Lung (tissue), 17 donors: ENCODE measurements at places on chromosomes 16 and 17.

DNA sequence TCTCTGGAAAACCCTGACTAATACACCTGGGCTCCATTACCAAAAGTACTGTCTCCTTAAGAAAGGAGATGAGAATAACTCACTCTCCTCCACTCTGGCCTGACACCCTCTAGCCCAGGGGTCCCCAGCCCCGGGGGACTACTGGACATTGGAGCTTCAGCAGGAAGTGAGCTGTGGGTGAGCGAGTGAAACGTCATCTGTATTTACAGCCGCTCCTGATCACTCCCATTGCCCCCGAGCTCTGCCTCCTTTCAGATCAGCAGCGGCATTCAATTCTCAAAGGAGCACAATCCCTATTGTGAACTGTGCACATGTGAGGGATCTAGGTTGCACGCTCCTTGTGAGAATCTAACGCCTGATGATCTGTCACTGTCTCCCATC lies 126.3 kb upstream of the TNRC6C start:
- H3K27me3 ChIP-seq, result no peaks in the 10 kb centered on the region
- H3K4me3 ChIP-seq, result no peak overlapping the region
- DNase-seq, result no peak
- H3K36me3 ChIP-seq, result no peaks in the 10 kb centered on the region
- no peaks in the 10 kb centered on the region for H3K4me1 ChIP-seq

GRCh38 chr17:81440511-81441244 lies 45.4 kb downstream of the BAHCC1 start:
- no peak overlapping the region for H3K4me3 ChIP-seq
- no peaks in the 10 kb centered on the region for H3K27me3 ChIP-seq
- H3K36me3 ChIP-seq, result peaks cover 14% of the 10 kb centered on the region
- DNase-seq, result peak; percentile 40

- H3K4me3 ChIP-seq, result no peak overlapping the region
- H3K4me1 ChIP-seq, result peaks cover under 1% of the 10 kb centered on the region
- no peak for DNase-seq
- H3K27ac ChIP-seq, result no peak overlapping the region
Observed at GRCh38 chr16:15880434-15881308, 7.7 kb downstream of the CEP20 start.

DNA sequence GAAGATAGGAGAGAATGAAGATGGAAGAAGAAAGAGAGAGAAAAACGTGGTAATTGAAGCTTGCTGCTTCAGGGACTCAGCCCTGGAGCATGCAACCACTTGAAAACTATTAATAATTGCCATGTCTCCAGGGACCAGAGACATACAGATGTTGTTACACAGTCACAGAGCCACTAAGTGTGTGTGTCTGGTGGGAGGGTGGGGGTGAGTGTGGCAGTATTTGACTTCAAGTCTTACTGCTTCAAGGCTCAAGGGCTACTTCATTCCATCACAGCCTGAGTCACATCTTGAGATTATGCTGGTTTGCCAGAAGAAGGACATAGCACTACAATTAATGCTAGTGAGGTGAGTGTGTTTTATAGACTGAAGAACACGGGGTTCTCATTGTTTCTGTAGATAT lies 202.2 kb downstream of the CDH8 start:
- no peaks in the 10 kb centered on the region for H3K36me3 ChIP-seq
- H3K27me3 ChIP-seq, result no peaks in the 10 kb centered on the region
- no peak overlapping the region for H3K27ac ChIP-seq

DNA sequence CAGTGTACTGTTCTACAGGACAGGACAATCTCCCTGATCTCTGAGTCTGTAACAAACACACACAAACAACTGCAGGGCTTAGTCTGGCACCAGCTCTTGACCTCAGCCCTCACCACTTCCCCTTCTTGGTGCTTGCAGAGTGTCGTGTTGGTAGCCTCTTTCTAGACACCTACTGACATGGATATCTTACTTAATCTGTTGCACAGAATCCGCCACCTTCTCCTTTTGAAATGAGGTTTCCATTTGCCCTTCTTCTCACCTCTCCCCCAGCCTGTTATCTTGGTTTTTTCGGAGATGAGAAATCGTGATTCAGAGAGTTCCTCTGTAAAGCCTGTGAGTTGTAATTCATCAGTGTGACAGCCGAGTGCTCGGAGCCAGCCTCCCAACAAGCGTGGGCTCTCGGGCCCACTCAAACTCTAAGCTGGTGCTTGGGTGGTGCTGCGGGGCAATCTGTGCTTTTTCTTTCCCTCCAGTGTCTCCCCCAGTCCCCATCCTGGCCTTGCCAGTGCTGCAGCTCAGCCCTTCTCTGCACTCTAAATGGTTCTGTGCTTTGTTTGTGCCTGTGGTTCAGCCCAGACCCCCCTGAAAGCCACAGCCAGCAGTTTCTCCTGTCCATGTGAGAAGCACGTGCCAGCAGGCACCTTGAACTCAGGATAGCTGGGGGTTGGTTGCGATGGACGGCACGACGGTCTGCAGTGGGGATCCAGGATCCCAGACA lies 28.1 kb downstream of the KIAA0513 start:
- no peaks in the 10 kb centered on the region for H3K27me3 ChIP-seq
- H3K4me1 ChIP-seq, result peaks cover 13% of the 10 kb centered on the region
- DNase-seq, result peak; percentile 55
- H3K4me3 ChIP-seq, result no peak overlapping the region

- H3K36me3 ChIP-seq, result no peaks in the 10 kb centered on the region
- H3K27me3 ChIP-seq, result peaks cover 11% of the 10 kb centered on the region
- no peak overlapping the region for H3K27ac ChIP-seq
- no peak overlapping the region for H3K4me3 ChIP-seq
Observed at GRCh38 chr16:54465063-54465462, 178.5 kb upstream of the IRX3 start.

GRCh38 chr16:10564591-10564990 lies 15.8 kb downstream of the EMP2 start:
- H3K4me1 ChIP-seq, result peaks cover 33% of the 10 kb centered on the region
- H3K27ac ChIP-seq, result peak overlapping the region; percentile 63
- H3K4me3 ChIP-seq, result no peak overlapping the region
- DNase-seq, result no peak

DNA sequence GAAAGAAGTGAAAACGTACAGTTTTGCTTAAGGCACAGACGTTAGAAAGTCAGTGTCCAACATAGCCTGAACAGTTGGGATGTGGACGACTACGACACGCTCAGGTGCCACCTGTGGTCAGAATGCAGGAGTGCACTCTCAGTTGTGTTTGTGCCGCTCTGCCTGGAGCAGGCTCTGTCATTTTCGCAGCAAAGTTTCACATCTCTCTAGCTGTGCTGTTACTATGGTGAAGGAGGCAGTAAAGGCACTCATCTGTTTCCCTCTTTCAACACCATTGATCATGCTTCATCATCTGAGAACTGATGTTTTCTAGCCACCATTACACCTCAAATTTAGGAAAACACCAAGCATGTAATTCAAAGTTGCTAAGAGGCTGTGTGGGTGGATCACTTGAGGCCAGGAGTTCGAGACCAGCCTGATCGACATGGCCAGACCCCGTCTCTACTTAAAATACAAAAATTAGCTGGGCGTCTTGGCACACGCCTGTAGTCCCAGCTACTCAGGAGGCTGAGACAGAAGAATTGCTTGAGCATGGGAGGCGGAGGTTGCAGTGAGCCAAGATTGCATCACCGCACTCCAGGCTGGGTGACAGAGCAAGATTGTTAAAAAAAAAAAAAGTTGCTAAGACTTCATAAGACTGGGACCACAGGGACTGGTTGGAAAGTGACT lies 44.9 kb upstream of the DNAJA2 start:
- no peaks in the 10 kb centered on the region for H3K36me3 ChIP-seq
- no peaks in the 10 kb centered on the region for H3K27me3 ChIP-seq
- H3K27ac ChIP-seq, result no peak overlapping the region
- H3K4me1 ChIP-seq, result no peaks in the 10 kb centered on the region

- no peaks in the 10 kb centered on the region for H3K36me3 ChIP-seq
- no peak overlapping the region for H3K27ac ChIP-seq
- H3K4me3 ChIP-seq, result no peak overlapping the region
- H3K4me1 ChIP-seq, result peaks cover 30% of the 10 kb centered on the region
Observed at GRCh38 chr17:77327181-77327565, 186.4 kb downstream of the SEC14L1 start.

DNA sequence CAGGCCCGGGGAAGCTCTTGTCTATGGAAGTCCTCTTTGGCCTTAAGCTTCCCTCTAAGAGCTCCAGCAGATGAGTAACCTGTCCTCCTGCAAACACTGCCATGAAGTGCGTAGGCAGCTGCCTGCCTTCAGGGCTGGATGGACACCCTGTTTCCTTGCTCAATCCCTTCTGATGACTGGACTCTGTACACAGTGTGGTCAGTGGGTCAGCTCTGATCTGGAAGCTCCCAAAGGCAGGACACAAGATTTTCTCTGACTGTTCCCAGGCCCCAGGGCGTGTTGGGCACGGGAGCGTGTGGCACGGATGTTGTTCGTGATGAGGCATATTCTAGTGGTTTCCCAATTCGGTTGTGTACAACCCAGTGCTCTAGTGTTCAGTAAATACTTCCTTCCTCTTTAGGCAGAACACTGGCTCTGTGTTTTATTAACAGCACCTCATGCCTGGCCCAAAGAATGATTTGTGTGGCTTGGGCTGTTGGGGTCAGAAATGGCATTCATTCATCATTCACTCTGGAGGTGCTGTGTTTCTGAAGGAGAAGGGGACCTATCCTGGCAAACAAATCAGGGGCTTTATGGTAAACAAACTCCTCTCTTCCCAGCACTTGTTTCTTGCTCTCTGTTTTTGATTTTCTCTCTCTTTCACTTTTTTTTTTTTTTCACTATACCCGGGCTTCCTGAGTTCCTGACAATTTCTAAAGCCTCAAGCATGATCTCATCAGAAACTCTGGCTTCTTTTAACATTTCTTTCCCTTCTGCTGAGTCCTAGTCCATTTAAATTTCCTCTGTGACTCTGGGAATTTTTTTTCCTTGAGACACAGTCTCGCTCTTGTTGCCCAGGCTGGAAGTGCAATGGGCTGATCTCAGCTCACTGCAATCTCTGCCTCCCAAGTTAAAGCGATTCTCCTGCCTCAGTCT lies 12.0 kb upstream of the RNF157 start:
- H3K4me1 ChIP-seq, result no peaks in the 10 kb centered on the region
- H3K27ac ChIP-seq, result no peak overlapping the region
- no peak overlapping the region for H3K4me3 ChIP-seq
- no peaks in the 10 kb centered on the region for H3K36me3 ChIP-seq
- H3K27me3 ChIP-seq, result no peaks in the 10 kb centered on the region

- no peaks in the 10 kb centered on the region for H3K36me3 ChIP-seq
- peak; percentile 73 for DNase-seq
- peaks cover 29% of the 10 kb centered on the region for H3K4me1 ChIP-seq
- no peaks in the 10 kb centered on the region for H3K27me3 ChIP-seq
- no peak overlapping the region for H3K4me3 ChIP-seq
- H3K27ac ChIP-seq, result no peak overlapping the region
Observed at GRCh38 chr17:78716814-78717393, 65.2 kb downstream of the CYTH1 start.

DNA sequence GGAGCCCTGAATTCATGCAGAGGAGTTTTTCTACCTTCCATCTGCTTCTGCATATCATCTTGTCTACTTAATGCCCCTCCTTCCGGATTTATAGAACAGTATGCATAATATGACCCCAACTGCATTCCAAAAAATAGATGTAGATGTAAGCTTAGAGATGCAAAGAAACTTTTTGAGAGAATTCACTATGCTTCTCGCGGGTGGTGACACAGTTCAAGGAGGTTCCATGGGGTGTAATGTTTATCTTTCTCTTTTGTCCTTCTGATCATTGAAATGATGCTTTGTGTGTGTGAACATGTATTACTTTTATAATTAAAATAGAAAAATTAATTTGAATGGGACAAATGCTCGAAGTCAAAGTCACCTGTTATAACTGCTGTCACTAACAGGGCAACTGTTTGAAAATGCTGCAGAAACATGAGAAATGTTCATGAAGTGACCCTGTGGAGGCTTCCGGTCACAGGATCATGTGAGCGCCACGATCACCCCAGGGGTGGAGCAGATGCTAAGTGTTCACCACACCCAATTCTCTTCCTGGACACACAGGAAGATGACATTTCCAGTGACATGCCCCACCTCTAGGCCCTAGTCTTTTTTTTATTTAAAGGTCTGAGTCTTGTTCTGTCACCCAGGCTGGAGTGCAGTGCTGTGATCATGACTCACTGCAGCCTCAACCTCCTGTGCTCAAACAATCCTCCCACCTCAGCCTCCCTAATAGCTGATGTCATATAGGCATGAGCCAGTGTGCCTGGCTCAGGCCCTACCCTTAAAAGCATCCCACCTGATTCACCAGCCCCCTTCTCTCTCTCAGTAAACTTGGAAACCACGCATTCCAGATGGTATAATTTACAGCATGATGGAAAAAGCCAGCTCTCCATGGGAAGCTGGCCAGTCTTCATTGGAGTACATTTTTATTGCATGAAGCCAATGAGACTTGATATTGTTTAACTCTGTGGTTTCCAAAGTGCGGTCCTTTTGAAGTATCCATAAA lies 21.0 kb upstream of the AGRP start:
- no peak for DNase-seq
- H3K36me3 ChIP-seq, result no peaks in the 10 kb centered on the region
- no peaks in the 10 kb centered on the region for H3K27me3 ChIP-seq
- H3K27ac ChIP-seq, result no peak overlapping the region
- H3K4me1 ChIP-seq, result no peaks in the 10 kb centered on the region

DNA sequence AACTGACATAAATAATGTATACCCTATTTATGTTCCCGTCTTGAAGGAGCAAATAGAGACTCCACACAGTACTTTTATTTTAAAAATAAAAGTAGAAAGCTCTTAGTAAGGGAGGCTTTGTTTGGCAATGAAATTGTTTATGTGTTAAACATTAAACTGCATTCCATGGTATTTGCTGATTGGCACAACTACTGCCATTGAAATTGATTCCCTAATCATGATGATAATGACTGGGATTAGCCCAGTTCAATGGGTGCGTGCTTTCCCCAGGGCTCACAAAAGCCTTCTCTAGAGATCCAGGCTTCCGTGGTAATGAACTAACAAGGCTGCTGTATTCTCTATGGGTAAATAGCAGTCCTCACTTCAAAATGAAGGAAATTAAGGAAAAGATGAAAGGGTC lies 67.5 kb downstream of the GPRC5B start:
- H3K36me3 ChIP-seq, result no peaks in the 10 kb centered on the region
- H3K4me3 ChIP-seq, result no peak overlapping the region
- no peaks in the 10 kb centered on the region for H3K4me1 ChIP-seq
- H3K27me3 ChIP-seq, result no peaks in the 10 kb centered on the region

- H3K4me3 ChIP-seq, result peak overlapping the region; percentile 87
- peak overlapping the region; percentile 91 for H3K27ac ChIP-seq
- no peak for DNase-seq
- no peaks in the 10 kb centered on the region for H3K27me3 ChIP-seq
- no peaks in the 10 kb centered on the region for H3K36me3 ChIP-seq
Observed at GRCh38 chr17:4987767-4988567, 492 bp upstream of the CAMTA2 start.
